ENCODE measurements at places on chromosomes 16 and 17.

GRCh38 chr17:34113089-34113488 lies 142.0 kb upstream of the CCL2 start:
- DNase-seq = no peak

DNA sequence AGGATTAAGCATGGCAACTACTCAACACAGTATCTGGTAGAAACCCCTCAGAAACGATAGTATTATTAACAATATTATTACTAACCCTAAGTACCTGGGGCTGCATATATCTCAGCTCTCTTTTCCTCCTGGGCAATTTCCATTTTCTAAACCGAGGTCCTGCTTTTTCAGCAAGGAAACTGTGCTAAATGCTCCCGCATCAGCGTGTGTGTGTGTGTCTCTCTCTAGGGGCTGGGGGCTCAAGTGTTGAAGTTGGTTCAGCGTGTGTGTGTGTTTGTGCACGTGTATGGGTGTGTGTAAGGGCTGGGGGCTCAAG lies 169.3 kb upstream of the MAF start:
- no peak for DNase-seq

DNA sequence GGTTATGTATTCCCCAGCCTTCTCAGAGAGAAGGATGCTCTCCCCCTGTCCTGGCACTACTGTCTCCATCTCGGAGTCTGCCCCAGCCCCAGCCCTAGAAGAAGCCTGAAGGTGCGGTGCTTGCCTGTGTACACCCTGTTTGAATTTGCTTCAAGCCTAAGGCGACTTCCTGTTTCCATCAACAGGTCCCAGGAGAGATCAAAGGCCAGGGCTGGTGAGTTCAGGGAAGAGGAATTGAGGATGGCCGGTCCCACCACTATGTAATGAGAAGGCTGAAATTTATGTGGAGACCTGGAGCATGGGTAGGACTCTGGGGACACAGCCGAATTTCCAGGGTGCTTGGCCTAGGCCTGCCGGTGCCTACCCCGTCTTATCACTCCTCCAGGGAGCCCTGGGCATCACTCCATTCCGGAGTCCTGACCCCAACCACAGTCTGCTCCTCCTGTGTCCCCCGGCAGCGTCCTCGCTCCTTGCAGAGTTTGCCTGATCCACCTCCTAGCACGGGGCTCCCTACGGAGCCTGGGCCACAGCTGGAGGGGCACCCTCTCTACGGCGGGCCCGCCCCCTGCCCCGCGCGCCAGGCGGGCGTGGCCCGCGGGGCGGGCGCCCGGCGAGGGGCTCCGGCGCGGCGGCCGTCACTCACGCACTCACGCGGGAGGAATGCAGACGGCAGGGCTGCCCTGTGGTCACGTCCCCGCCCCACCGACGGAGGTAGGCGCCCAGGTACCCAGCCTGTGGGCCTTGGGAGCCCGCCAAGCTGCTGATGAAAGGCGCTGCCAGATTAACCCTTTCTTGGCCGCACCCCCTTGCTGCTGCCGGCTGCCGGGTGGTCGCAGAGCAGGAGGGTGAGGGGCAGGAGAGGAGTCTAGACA lies 53.8 kb upstream of the TAC4 start:
- DNase-seq = no peak

DNA sequence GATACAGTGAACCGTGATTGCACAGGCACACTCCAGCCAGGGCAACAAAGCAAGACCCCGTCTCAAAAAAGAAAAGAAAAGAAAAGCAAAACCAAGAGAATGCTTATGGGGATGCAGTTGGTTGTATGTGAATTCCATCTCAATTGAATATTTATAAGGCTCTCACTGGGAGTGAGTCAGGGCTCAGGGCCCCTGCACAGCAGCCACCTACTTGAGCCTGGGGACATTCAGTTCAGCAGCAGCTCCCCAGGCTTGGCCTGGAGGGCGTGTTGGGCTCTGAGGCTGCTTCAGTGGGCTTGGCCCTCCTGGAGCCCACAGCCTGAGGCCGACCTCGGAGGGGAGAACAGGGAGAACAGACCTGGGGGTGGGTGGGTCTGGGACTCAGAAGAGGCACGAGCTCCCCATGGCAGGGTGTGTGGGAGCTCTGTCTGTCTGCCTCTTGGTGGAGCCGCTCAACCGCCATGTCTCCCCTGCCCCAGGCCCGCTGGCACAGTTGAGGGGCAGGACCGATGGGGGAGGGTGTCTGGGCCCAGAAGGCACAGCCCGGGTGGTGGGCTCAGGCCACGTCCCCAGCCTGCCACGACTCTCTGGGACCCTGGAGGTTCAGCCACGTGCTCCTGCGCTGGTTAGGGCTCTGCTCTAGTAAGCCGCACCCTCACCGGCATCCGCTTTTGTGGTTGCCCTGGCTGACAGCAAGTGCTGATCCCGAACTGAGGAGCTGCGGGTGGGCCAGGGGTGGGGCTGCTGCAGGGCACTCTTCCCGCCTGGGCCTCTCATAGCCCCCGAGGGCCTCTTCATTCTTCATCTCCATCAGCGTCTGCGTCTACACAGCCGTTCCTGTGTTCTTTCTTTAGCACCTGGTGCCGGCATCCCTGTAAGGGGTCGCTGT lies 24.8 kb downstream of the ZFPM1 start:
- DNase-seq = no peak

GRCh38 chr17:14833201-14833785 lies 431.8 kb downstream of the PMP22 start:
- no peak for DNase-seq

- DNase-seq = peak; percentile 50
Measured at GRCh38 chr17:44066204-44066930, at the start of gene LSM12. Gene LSM12 (minus strand): TSS chr17:44066671. CDS start chr17:44066587, 84 bp downstream.

DNA sequence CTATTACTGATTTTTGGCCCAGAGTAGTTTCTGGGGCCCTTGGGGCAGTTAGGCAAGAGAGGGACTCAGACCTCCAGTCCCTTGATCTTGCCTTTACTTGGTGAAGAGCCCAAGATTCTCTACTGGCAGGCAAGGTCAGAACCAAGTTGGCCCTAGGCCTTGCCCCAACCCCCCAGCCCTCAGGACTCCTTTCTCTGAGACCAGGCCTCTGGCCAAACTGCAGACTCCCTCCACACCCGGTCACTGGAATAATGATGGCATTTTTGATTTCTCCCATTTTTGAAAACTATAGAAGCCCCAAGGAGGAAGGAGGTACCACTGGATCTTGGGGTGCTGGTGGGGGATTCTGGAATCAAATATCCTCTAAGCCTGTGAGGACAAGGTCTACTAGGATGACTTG lies 18.0 kb upstream of the HOXB9 start:
- no peak for DNase-seq

GRCh38 chr17:16940116-16940881 lies 31.6 kb downstream of the TNFRSF13B start:
- peak; percentile 9 for DNase-seq

DNA sequence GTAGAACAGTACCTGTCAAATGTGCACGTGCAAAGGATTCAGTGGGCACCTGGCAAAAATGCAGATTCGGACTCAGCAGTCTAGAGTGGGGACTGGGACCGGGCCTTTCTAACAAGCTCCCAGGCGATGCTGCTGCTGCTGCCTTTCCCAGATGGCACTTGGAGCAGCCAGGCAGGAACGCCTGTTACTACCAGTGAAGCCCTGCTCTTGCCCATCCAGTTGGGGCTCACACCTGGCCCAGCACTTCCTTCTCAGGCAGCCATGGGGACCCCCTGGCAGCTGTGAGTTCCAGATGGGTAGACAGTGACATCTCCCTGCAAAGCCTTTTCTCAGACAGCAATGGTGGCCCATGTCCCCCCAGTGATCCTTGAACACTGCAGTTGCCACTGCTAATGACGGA lies 30.4 kb downstream of the KDM8 start:
- DNase-seq = no peak

GRCh38 chr16:47316442-47317015 lies 144.3 kb downstream of the ITFG1 start:
- no peak for DNase-seq

DNA sequence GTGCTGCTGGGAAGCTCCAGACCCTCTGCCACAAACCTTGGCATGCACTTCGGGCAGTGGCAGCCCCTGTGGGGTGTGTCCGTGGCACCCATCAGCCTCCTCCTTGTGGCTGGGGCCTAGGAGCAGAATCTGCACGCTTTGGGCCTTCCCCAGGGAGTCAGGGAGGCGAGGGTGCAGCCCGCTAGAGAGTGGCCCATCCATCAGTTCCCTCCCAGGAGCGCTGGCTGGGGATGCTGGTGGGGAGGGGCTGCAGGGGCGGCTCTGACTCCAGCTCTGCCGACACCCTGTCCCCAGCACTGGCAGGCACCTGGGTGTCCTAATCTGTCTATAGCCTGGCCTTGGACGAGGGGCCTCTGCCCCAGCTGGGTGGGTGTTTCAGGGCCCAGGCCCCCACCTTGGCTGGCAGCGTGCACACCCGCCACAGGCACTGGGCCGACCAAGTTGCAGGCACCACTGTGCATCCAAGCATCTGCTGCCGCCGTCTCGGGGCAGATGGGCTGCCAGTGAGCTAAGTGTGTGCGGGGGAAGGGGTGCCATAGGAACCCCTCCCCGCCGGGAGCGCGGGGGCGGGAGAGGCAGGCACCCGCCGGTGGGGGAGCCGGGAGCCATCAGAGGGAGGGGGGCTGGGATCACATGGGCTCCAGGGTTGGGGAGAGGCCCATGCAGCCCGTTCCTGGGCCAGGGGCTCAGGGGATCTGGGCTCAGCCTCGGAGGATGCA lies 30.2 kb downstream of the ENDOV start:
- DNase-seq = no peak

- no peak for DNase-seq
Measured at GRCh38 chr16:12557786-12558185, 245.9 kb downstream of the CPPED1 start.

DNA sequence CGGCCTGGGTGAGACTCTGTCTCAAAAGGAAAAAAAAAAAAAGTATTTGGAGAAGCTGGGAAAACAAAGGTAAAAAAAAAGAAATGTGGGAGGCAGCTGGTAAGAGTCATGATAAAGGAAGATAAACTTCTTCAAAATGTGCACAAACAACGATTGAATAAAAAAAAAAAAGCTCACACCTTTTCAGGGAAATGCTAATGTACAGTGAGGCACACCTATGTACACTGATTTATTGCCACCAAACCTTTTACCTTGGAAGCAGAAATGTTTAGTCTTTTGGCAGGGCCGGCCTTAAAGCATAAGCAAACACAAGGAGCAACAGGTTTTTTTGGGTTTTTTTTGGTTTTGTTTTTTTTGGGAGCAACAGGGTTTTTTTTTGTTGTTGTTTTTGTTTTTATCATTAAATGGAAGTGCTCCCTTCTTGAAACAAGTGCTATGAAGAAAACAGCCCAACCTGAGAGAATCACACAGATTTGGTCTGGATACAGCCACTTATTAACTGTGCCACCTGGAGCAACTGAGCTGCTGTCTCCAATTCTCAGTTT lies 29.8 kb upstream of the KCNJ2 start:
- no peak for DNase-seq

- no peak for DNase-seq
Measured at GRCh38 chr17:40320756-40321523, 12.0 kb downstream of the RARA start.

DNA sequence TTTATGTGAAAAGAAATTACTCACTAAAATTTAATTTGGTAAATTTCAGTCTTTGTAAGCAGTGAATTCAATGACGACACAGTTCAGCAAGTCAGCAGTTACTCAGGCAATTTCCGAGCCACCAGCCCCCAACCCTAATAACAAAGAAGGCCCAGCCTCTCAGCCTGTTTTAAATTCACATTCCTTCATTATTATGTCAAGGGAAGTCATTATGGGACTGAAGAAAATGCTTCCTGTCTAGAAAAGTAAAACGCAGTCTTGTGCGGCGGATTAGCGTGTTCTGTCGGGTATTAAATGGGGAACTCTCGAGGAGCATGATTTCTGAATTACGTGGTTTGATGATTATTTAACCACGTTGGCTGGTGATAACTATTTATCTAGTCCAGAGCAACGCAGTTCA lies 177.6 kb downstream of the AIPL1 start:
- no peak for DNase-seq

DNA sequence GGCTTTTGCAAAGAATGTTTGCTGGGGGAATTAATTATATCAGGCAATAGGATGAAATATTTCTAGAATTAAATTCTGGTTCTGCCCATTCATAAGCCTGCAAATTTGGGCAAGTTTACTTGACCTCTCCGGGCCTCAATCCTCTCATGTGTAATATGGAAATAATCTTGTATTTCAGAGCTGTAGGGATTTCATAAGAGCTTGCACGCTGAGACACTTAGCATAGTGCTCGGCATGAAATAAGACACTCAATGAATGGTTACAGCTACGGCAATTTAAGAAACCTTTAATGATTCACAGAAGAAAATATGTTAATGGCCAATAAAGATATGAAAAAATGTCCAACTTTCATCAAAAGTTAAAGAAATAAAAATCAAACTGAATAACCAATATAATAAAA lies 40.6 kb upstream of the PITPNM3 start:
- no peak for DNase-seq

- DNase-seq = no peak
Measured at GRCh38 chr17:51029142-51029541, 91.5 kb downstream of the SPAG9 start.

DNA sequence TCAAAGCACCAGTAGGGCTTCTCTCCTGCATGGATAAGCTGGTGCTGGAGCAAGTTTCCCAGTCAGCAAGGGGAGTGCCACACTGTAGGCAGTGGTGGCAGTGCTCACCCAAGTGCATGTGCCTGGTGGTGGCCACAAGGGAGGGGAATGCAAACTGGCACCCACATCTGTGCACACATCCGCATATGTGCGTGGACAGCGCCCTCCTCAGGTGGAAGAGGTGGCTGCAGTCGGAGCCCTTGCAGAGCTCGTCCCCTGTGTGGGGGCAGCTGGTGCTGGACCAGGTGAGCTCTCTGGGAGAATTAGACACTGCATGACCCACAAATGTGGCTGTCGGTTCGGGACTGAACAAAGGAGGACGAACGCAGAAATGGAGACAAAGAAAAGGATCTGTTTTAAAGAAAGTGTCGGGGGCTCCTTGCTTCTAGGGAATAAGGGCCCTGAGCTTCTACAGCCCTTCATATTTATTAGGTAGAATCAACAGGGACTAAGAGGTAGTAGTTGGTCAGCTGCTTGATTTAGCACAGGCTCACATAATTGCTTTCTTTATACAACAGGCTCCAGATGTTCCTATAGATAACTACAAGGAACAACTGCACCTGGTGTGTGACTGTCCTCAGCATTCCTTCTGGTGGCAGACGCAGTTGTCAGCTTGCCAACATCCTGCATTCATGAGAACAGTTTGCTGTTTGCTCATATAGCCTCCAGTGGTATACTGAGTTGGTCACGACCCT lies 5.3 kb upstream of the ZNF689 start:
- DNase-seq = no peak

DNA sequence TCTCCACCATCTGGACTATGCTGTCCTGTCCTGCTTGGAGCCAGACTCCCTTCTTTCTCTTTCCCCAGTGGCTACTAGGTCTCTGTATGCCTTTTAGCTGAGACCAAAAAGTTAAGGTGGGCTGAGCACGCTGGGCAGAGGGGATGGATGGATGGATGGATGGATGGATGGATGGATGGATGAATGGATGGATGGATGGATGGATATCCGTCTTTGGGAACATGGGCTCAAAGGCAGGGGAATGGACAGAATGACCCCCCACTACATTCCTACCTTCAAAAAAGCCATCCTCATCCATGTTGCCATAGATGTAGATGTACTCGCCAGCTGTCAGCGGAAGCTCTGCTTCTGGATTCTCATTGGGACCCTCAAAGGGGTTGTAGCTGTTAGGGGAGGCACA lies 12.8 kb downstream of the TSPOAP1 start:
- DNase-seq = no peak

- DNase-seq = no peak
Measured at GRCh38 chr16:20707461-20707860, 10.0 kb upstream of the ACSM1 start.

- no peak for DNase-seq
Measured at GRCh38 chr17:58362368-58363014, 10.5 kb upstream of the SUPT4H1 start.

- DNase-seq = no peak
Measured at GRCh38 chr17:58822148-58823050, 66.7 kb downstream of the PPM1E start.

Data from iPS DF 19.7 (cell line).